Panc1 (cell line): ENCODE measurements at places on chromosomes 3 and 15. TPM values are rescaled to one million over a fixed set of nuclear protein-coding genes. Genes with fewer than 3 reads are reported as not detected.

Gene GP9
- not detected for total RNA-seq

DNA sequence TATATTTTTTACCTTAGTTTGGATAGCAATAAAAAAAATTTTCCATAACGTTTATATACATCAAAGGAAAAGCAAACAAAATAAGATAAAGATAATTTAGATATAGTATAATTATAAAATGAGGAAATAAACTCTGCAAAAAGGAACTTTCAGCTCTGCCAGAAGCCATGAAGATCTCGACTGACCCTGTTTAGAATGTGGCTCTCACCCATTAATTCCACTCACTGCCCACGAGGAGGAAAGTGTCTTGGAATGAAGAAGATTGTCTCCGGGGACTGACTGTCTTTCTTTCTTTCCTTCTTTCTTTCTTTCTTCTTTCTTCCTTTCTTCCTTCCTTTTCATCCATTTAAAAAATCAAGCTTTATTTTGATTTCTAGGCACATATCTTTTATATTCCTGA is 20.1 kb upstream of the PRR20G start:
- no peak for DNase-seq

GRCh38 chr3:175704366-175705055 is 845.4 kb downstream of the NAALADL2 start:
- no peak for DNase-seq

Gene GNAT1
- total RNA-seq: not detected

DNA sequence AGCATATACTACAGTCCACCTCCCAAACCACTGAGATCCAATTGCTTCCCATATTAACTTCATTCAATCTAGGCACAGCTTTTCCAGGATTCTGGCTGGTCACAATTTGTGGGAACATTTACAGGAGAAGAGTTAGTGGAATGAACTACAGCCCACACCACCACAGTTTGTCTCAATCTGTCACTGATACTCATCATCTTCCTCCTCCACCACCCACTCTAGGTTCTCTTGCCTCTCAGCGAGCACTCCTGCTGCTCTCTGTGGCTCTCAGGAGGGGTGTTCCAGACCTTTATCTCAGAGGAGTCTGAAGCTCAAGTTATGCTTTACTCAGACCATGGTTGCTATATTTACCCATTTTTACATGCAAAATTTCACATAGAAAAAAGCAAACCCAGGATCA is 25.9 kb upstream of the PLA2G4D start:
- no peak for DNase-seq

Gene CD200R1
- 0.05 TPM for total RNA-seq

Gene MFSD1
- 50.7 TPM for total RNA-seq

Gene AKAP13
- total RNA-seq: 94.2 TPM

DNA sequence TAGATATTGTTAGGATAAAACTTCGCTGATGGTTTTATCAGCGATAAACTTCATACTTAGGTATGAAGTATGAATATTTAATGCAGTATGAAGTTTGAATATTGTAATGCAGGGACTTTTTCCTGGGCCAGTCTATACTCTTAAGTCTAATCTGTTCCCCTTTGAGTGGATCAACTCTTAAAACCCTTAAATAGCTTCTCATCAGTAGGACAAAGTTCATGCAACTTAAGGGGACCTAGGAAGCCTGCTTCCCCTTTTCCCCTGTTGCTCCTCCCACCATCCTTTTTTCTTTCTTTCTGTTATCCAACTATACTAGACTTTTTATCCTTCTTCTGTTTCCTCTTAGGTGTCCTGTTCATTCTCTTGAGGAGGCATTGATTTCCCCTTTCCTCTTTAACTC is 78.7 kb downstream of the MITF start:
- no peak for DNase-seq

DNA sequence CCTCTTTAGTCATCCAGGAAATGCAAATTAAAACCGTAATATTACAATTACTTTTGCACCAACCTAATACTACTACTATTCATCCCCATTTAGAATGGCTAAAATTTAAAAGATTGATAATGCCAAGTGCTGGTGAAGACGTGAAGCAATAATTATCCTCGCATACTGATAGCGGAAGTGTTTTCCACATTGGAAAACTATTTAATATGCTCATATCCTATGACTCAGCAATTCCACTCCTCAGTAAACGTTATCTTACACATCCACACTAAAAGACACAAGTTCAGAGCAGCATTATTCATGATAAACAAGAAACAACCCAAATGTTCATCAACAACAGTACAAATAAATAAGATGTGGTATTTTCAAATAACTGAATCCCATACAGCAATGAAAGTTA is 70.6 kb downstream of the VPS13C start:
- no peak for DNase-seq

Gene ARPIN
- total RNA-seq: 6.3 TPM

GRCh38 chr15:49962044-49962602 is 156.9 kb downstream of the ATP8B4 start:
- no peak for DNase-seq

Gene STRIT1
- not detected for total RNA-seq

DNA sequence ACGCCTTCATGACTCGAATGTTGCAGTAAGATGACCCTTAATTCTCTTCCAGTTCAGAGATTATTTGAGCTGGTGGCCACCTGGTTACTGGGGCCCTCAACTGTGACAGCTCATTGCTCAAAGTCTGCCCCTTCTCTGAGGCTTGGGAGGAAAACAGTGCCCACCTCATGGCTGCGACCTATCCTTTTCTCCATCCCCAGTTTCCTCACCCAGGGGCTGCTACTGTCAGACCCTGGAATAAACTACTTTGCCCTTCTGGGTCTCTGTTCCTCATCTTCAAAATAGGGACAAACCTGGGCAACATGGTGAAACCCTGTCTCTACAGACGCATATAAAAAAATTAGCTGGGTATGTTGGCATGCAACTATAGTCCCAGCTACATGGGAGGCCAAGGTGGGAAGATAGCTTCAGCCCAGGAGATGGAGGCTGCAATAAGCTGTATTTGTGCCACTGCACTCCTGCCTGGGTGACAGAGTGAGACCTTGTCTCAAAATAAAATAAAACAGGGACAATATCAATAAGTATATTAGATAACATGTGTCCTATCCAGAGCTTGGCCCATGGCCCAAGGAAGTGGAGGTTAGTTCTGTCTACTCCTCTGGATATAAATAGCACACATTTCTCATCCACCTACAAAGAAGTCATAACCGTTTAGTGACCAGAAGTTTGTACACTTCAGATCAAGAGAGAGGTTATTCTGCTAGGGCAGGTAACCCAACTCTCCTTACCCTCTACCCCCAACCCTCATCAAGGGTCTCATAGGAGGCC is 2.2 kb upstream of the RASL12 start:
- no peak for DNase-seq

DNA sequence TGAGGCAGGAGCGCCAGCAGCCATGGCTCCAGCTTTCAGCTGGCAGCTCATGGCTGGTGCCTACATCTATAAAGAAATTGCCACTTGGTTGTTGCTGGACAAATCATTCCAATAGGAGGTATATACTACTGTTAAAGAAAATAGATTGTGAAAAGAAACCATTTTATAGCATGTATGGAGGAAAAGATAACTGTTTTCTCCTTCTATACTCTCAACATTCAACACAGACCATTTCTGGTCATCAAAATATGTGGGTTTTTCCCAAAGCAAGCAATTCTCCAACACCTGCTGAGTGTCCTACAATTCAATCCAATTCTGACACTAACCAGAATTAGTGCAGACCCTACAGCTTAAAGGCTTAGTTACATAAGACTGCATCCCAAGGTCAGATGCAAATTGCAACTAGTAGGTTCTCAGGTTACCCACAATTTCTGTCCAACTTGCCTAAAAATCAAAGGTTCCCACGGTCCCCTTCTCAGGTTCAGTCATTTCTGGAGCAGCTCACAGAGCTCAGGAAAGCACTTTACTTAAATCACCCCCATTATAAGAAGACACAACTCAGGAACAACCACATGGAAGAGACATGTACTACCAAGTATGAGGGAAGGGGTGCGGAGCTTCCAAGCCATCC is 42.4 kb upstream of the STRIT1 start:
- DNase-seq: no peak

- no peak for DNase-seq
Measured at GRCh38 chr3:33063651-33064051, 33.3 kb downstream of the GLB1 start.

GRCh38 chr3:172519740-172520139 is 3.5 kb downstream of the TNFSF10 start:
- DNase-seq: no peak

DNA sequence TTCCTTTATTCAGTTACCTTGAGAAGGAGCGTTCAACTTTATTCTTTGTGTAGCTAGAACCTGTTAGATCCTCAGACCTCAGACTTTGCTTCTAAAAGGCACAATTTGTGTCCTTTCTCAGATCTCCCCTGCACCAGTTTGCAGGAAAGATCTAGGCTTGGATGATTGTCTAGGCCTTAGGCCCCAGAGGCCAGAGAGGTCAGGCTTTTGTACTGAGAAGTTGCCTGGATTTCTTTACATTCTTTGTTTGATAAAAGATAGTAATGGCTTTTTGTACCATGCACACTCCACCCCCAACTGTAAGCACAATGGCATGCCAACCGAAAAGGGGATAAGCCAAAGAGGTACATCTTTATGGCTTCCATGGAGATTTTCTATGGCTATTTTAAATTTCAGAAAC is 719.6 kb upstream of the NR2F2 start:
- DNase-seq: no peak

- DNase-seq: no peak
Measured at GRCh38 chr3:127391436-127392155, 103.8 kb upstream of the PRR20G start.

GRCh38 chr3:101859882-101860448 is 10.7 kb downstream of the NFKBIZ start:
- no peak for DNase-seq

GRCh38 chr3:49648354-49649019 is 25.7 kb upstream of the APEH start:
- no peak for DNase-seq

- no peak for DNase-seq
Measured at GRCh38 chr3:141894524-141895176, 18.2 kb downstream of the ATP1B3 start.

- DNase-seq: no peak
Measured at GRCh38 chr3:21962456-21962855, 211.4 kb upstream of the ZNF385D start.

GRCh38 chr3:39501968-39502837 is 34.7 kb downstream of the MOBP start:
- no peak for DNase-seq

Gene ST8SIA2
- 0.15 TPM for total RNA-seq

Gene HES1
- 28.5 TPM for total RNA-seq

Gene ALDH1A2
- total RNA-seq: 0.98 TPM

- DNase-seq: no peak
Measured at GRCh38 chr3:19947549-19948225, 790 bp downstream of the RAB5A start.

Gene SPINT1
- 32.7 TPM for total RNA-seq

GRCh38 chr15:78873793-78874765 is 1.4 kb downstream of the MORF4L1 start:
- no peak for DNase-seq

DNA sequence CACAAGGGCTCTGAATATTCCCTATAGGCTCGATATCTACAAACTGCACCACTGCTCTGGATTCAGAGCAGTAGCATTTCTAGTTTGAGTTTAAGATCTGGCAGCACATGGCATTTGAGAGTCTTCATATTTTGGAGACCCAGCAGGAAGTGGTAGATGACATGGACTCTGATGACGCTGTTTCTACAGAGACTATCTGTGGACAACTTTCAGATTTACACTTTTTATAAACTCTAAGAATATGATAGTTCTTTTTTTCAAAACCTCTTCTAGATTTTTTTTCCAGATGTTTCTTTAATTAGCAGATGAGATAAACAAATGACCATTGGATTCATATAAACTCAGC is 35.8 kb downstream of the ARMC8 start:
- DNase-seq: no peak

DNA sequence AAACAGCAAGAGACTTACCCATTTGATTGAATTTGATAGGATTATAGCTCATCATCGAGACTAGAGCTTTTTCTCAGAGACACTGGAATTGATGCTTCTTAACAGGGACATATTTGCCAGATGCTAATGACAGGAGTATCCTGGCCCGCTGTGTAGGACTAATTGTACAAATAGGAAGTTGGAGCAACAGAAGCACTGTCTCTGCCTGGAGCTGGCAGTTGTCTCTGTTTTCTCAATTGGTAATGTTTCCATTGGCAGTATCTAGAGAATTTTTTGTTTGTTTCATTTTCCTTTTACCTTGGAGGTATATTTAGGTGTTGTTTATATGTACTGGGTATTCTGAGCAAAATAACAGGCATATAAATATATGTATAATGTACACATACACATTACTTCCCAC is 8.9 kb upstream of the PCOLCE2 start:
- DNase-seq: no peak

- no peak for DNase-seq
Measured at GRCh38 chr3:10703875-10704274, 112.2 kb upstream of the SLC6A11 start.

Gene SLC2A2
- 0.13 TPM for total RNA-seq

GRCh38 chr15:34799149-34800101 is 4.1 kb upstream of the ACTC1 start:
- DNase-seq: no peak

DNA sequence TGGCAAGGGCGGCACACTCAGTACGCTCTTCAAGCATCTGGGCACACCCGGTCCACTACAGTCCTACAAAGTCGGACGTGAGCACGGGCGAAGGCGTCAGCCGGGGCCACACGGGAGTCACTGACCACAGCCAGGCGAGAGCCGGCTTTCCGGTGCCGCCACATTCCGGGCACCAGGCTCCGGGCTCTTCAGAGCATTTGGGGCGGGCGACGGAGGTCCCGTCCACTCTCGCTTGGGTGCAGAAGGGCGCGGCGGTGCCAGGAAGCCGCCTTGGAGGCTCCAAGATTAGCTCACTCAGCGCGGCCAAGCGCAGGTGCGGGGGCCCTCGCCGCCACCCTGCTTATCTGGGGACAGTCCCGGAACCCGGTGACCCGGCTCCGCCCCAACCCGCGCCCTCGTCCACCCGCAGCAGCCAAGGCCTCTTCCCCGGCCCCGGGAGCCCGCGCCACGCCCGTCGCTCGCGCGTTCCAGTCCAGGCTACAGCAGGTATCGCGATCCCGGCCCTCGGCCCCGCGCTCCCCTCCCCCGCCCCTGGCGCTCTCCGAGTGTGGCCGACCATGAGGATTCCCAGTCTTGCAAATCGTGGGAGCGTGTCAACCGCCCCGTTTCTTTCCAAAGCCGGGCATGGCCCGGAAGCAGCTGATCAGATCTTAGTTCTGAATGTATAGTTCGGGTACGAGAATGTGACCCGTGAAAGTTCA is at the start of gene ADPRH:
Gene ADPRH, plus strand, starts transcription at position 127 of the 701 bp plus-strand sequence. CDS start 2,678 bp downstream, outside the sequence.
- DNase-seq: peak; percentile 33

Gene STAG1
- total RNA-seq: 43.7 TPM
